ENCODE measurements at places on chromosomes 6 and 20. TPM values are rescaled to one million over a fixed set of nuclear protein-coding genes. Genes with fewer than 3 reads are reported as not detected.

DNA sequence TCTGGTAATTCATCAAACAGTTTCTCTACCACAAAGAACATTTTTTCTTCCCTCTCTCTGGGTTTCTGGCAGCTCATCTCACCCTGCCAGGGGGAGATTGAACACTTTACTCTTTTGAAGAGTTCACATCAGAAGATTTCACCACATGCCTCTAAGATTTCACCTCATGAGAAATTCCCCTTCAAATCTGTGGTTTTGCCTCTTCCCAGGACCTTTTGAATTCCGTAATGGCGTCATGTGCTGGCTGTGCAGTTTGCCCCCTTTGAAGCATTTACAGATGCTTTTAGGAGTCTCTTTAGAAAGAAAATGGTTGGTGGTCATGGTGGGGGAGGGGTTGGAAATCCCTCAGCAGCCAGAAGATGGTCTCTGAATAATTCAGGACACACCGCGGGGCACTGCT lies 486.1 kb downstream of the QKI start:
- no peak for DNase-seq
- no peak overlapping the region for H3K27ac ChIP-seq
- no peaks in the 10 kb centered on the region for H3K36me3 ChIP-seq
- H3K27me3 ChIP-seq: no peaks in the 10 kb centered on the region
- peaks cover 2% of the 10 kb centered on the region for H3K4me1 ChIP-seq
- no peak overlapping the region for H3K4me3 ChIP-seq

HACE1 gene
- total RNA-seq: 21.6 TPM

GRCh38 chr6:7215131-7215530 lies 97.9 kb downstream of the SSR1 start:
- DNase-seq: no peak
- H3K27ac ChIP-seq: no peak overlapping the region
- no peaks in the 10 kb centered on the region for H3K27me3 ChIP-seq
- H3K4me3 ChIP-seq: no peak overlapping the region
- peaks cover 5% of the 10 kb centered on the region for H3K36me3 ChIP-seq

DNA sequence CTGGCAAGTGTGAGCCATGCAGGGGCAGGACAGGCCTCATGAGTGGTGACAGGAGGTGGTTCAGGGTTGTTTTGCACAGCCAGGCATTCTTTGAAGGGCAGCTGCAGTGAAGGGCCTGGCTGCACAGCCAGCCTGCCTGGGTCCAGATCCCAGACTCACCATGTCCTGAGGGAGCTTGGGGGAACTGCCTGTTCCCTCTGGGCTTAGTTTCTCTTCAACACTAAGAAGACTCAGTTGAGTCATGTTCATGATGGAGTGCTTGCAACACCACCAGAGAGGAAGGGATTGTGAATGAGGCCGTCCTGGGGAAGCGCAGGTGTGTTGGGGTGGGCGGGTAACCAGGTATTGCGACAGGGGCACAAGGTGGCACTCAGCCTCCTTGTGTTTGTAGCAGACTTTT lies 102.4 kb downstream of the CDH26 start:
- no peak for DNase-seq
- H3K27me3 ChIP-seq: no peaks in the 10 kb centered on the region
- no peak overlapping the region for H3K4me3 ChIP-seq
- H3K36me3 ChIP-seq: no peaks in the 10 kb centered on the region

IL17F gene
- total RNA-seq: not detected

DNA sequence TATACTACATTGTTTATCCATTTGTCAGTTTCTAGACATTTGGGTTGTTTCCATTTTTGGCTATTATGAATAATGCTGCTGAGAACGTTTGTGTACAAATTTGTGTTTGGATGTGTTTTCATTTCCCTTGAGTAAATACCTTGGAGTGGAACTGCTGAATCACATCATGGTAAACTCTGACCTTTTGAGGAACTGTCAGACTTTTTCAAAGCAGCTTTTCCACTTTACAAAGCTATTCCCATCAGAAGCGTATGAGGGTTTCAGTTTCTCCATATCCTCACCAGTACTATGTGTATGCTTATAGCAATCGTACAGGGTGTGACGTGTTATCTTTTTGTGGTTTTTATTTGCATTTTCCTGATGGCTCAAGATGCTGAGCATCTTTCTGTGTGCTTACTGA lies 103.7 kb downstream of the MYO6 start:
- H3K27me3 ChIP-seq: no peaks in the 10 kb centered on the region
- no peak overlapping the region for H3K27ac ChIP-seq
- H3K4me1 ChIP-seq: no peaks in the 10 kb centered on the region
- DNase-seq: no peak
- no peaks in the 10 kb centered on the region for H3K36me3 ChIP-seq
- H3K4me3 ChIP-seq: no peak overlapping the region
